ENCODE measurements at places on chromosomes 13 and 19. TPM values are rescaled to one million over a fixed set of nuclear protein-coding genes. Genes with fewer than 3 reads are reported as not detected.

- DNase-seq = no peak
Observed at GRCh38 chr19:51001515-51001914, at the start of gene KLK8. TSS of gene KLK8 (minus strand) at chr19:51001604. CDS start at chr19:51001167, 437 bp downstream.

Gene NALCN
- total RNA-seq = 8.5 TPM

Gene C13orf46
- total RNA-seq = 1.4 TPM

GRCh38 chr13:92101801-92102200 lies 703.4 kb downstream of the GPC5 start:
- no peak for DNase-seq

Gene LILRB3
- not detected for total RNA-seq

- DNase-seq = peak; percentile 46
Observed at GRCh38 chr13:27481766-27482165, 31.4 kb upstream of the MTIF3 start.

Gene MYO1F
- total RNA-seq = 0.27 TPM

DNA sequence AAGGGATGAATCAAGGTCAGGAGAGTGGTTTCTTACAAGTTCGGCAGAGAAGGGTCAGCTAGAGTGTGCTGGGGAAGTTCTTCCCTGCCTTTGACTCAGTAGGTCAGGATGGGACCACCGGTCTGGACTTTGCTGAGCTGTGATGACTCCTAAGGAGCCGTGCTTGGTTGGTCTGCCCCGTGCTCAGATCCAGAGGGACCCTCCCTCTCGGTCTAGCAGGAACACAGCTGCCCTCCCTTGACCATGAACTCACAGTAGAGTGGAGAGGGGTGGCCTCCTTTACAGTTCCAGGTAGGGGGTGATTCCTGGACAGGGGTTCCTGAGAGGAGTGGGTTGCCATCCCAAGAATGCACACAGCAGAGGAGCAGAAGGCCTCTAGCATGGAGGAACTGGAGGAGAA lies 4.3 kb downstream of the RPS19 start:
- no peak for DNase-seq

DNA sequence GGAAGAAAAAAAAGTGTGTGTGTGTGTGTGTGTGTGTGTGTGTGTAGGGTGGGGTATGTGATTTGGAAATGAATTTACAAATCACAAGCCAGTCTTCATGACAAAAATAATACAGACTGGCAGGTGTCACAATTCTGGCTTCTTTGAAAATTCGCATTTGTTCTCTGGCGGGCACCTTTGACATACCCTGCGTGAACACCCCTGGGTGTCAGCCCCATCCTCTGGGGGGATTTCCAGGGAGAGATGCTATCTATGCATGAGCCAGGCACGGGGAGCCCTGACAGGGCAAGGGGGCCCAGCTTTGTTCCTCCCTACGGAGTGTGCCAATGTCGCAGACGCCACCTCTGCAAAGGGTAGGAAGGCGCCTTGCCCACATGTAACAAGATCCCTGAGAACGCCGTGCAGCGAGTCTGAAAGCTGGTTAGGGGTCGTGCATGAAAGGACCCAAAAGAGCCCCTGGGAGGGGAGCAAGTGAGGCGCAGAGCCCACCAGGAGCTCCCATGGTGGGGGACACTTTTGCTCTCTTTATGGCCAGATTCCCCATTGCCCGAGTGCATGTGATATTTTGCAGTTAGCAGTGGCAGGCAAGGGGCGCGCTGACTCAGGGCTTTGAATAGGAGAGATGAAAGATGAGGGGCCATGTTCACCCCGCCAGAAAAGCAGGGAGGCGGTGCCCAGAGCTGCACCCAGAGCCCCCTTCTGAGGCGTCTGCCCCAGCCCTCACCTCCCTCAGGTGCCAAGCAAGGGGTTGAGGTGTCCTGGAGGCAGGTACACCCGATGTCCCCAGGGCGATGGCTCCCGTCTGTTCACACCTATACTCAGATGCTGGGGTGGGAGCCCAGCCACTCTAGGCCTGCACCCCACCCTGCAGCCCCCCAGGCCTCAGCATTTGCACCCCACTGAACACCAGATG lies 45.3 kb downstream of the KLF2 start:
- no peak for DNase-seq

- peak; percentile 59 for DNase-seq
Observed at GRCh38 chr19:17246681-17247425, 1.1 kb upstream of the NR2F6 start.

Gene C19orf33
- 343 TPM for total RNA-seq
